Panc1 (cell line): ENCODE measurements at places on chromosomes 5 and 9.

- DNase-seq: peak; percentile 45
Measured at GRCh38 chr5:149799119-149799623, 69.1 kb downstream of the PPARGC1B start.

GRCh38 chr5:57711471-57711870 is 228.9 kb upstream of the ACTBL2 start:
- DNase-seq: no peak

DNA sequence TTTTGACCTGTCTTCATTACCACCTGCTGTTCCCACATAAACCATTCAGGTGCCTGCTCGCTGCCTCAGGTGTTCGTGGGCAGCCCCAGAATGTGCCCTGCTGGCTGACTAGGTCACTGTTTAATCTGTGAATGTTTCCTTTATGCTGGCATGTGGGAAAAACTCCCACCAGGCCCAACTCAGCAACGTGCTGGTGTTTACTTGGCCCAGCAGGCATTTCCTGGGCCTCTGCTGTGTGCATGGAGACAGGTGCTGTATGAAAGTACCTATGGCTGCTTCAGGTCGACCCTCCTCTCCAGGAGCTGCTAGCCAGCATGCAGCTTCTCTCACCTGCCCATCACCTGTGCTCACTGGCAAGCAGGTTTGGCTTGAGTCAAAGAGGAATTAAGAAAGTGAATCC is 65.8 kb downstream of the RAD23B start:
- no peak for DNase-seq

DNA sequence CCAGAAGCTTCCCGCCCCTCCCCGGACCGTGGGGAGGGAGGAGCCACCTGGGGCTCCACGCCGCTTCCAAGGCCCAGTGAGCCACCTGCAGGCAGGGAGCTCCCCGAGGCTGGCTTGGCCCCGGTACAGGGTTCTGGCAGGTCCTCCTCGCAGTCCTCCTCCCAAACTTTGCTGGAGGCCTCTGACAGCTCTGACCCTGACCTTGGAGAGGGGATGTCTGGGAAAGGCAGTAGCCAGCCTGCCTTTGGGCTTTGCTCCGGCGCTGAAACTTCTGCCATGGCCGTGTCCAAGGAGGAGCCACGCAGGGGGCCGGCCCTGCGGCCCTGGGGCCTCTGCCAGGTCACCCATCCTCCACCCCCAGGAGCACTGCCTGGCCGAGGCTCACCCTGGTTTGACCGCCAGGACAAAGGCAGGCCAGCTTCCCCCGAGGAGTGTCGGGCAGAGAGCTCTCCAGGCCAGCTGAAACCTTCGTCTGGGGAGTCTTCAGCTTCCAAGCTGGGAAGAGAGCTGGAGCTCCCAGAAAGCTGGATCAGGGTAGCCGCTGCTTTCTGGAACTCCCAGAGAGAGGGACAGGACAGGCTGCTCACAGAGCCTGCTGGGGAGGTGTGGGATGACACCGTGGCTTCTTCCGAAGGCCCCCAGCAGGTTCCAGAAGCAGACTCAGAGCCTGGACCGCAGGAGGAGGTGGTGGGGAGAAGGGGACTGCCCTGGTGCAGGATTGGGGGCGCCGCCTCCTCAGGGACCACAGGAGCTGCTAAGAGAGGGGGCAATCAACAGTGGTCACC is 9.0 kb upstream of the QSOX2 start:
- no peak for DNase-seq

DNA sequence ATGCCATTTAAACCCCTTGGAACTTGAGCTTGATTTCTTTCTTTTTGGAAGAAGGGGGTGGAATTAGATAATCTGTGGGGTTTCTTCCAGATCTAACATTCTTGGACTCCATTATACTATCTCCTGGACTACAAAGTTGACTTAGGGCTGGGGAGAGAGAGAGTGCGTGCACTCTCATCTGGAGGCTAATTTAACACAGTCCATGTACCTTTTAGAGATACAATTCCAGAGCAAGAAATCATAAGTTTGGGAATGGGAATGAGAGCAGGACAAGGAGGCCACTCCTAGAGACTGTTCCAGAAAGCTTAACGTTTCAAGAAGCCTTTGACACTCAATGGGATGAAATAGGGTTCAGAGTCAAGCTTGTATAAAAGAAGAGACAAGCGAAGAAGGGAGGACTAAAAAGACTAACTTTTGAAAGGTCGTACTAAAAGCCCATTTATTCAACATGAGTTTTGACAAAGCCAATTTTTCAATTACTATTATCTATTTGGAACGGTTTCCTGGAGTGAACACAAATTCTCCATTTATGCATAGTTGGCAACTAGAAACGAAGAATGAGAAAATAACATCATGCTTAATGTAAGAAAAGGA is 83.4 kb downstream of the ACTL7B start:
- no peak for DNase-seq
